ENCODE measurements at places on chromosomes 5 and 9. TPM values are rescaled to one million over a fixed set of nuclear protein-coding genes. Genes with fewer than 3 reads are reported as not detected.

MPDZ gene
- 57.9 TPM for total RNA-seq

RNF224 gene
- total RNA-seq: not detected

SMIM33 gene
- total RNA-seq: not detected

WNK2 gene
- total RNA-seq: not detected

NR5A1 gene
- not detected for total RNA-seq

NMUR2 gene
- not detected for total RNA-seq

FIBCD1 gene
- total RNA-seq: 0.19 TPM

DNM1 gene
- 2.9 TPM for total RNA-seq

TTC1 gene
- 39.9 TPM for total RNA-seq

STXBP1 gene
- 18.0 TPM for total RNA-seq

REEP2 gene
- total RNA-seq: 2.8 TPM

ASPN gene
- not detected for total RNA-seq

SMIM23 gene
- total RNA-seq: not detected

SCGB3A2 gene
- not detected for total RNA-seq

FOXD4 gene
- 0.09 TPM for total RNA-seq
